ENCODE measurements at places on chromosomes 6 and 20.

GRCh38 chr6:117072781-117073180 is 192.6 kb upstream of the VGLL2 start:
- no peak for DNase-seq

DNA sequence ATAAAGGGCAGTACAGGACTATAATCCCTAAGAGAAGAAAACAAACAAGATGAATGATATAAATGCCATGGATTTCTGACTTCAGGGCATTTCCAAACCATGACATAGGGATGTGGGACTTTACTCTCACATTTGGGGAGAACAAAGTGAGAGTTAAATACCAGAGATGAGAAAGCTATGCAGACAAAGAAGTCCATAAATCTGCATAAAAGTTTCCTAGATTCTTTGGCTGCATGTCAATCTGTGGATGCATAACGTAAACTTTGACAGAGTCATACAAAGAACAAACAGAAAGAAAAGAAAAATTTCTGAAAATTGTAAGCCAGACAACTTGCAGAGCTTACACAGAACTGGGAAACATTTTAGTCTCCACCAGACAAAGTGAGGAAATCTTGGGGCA is 11.7 kb downstream of the EPM2A start:
- no peak for DNase-seq

DNA sequence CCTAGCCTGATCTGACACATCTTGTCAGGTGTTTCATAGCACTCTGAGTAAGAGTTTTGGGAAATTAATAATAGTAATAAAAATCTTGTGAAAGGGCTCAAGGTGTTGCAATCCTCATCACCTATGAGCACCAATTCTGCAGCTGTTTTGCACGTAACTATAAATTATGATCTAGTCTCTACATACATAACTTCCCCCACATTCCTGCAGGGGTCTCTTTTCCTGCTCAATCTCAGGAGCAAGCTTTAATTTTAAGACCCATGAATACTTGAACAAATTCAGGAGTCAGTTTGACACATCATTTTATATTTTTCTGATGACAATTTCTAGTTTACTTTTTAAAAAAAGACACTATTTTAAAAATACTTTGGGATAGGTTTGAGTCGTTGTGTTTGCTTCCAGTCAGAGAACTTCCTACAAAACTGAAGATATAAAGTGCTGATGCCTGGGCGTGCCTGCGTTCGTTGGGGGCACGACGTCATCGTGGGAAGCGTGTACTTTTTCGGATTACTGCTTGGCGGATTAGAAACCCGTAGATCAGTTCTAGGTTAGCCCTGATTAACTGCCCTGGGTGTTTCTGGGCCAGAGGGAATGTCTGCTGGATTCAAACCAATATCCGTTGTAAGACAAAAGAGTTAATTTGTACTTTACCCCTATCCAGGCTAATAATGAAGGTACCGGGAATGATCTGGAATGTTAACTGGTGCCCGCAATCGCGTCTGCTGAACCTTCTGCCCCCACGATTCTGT is 1.0 kb upstream of the E2F3 start:
- no peak for DNase-seq

DNA sequence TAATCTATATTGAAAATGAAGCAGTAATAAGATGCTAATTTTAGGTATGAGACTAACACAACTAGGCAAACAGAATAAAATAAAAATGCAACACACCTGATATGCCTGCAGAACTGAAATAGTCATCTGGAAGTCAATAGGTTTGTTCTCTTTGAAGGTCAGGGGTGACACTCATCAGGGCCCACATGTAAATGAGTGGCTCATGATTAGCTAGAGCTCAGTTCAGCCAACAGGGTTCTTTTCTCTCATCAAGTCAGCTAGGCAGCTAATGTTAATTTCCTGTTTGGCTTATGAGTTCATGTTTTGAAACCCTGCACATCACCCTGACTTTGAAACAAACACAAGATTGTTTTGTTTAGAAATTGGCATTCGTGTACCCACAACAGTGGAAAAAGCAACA is 23.8 kb downstream of the SMLR1 start:
- no peak for DNase-seq

DNA sequence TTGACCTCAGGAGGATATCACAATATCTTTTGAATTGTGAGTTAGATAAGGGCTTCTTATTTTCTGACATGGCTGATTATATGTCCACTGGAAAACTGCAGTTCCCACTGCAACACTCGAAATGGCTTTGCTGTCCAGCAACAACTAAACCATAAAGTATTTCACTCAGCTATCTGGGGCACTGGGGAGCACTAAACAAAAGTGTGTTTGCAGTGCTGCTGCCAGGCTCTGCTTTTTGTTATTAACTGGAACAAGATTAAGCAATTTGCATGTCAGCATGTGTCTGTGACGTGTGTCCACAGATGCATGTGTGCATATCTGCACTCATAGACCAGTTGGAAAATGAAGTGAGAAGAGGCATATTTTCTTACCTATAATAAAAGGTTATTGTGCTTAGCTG is 107.8 kb upstream of the CCN2 start:
- DNase-seq, result no peak

GRCh38 chr6:143877584-143878271 is 13.5 kb downstream of the ZC2HC1B start:
- no peak for DNase-seq

GRCh38 chr6:133399426-133399825 is 158.3 kb downstream of the EYA4 start:
- no peak for DNase-seq

GRCh38 chr6:30981942-30982772 is 1.4 kb upstream of the MUC21 start:
- DNase-seq, result no peak

GRCh38 chr6:15608396-15608795 is 54.4 kb downstream of the DTNBP1 start:
- DNase-seq, result no peak

DNA sequence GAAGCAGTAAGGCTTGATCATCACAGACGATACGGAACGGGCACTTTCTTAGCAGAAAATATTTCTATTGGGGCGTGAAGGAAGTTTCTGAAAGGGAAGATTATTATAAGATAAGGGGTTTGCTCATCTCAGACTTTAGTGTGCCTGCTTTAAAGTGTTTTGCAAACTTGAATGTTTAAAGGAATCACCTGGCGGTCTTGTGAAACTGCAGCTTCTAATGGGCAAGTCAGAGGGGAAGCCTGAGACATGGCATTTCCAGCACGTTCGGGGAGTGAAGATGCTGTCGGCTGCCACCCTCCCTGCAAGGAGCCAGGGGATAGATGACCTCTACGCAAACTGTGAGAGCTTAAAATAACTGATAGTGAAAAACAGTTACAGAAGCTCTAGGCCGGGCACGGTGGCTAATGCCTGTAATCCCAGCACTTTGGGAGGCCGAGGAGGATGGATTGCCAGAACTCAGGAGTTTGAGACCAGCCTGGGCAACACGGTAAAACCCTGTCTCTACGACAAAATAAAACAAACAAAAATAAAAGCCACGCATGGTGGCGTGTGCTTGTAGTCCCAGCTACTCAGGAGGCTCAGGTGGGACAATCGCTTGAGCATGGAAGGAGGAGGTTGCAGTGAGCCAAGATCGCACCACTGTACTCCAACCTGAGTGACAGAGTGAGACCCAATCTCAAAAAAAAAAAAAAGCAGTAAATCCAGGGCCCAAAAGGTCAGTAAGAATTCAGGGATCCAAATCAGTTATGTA is 2.3 kb upstream of the KIF16B start:
- no peak for DNase-seq
